Effector memory CD4-positive, alpha-beta T cell (primary cell): ENCODE measurements at places on chromosomes 13 and 19.

GRCh38 chr13:100182900-100183490 is 94.1 kb downstream of the PCCA start:
- no peak for DNase-seq

DNA sequence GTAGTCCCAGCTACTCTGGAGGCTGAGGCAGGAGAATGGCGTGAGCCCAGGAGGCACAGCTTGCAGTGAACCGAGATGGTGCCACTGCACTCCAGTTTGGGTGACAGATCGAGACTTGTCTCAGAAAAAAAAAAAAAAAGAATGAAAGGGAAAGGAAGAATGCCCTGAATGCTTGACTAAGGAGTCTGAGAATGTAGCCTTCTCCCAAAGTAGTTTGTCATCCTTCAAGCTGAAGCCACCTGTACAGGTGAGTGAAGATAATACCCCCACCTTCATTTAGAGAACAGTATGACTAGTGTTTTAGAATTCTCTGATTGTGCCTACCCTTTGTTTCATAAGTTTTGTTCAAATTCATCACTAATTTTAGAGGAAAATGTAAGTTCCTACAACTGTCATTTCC is 5.9 kb downstream of the RCBTB1 start:
- DNase-seq: no peak

- DNase-seq: no peak
Observed at GRCh38 chr13:40355126-40355724, 311.2 kb downstream of the FOXO1 start.

DNA sequence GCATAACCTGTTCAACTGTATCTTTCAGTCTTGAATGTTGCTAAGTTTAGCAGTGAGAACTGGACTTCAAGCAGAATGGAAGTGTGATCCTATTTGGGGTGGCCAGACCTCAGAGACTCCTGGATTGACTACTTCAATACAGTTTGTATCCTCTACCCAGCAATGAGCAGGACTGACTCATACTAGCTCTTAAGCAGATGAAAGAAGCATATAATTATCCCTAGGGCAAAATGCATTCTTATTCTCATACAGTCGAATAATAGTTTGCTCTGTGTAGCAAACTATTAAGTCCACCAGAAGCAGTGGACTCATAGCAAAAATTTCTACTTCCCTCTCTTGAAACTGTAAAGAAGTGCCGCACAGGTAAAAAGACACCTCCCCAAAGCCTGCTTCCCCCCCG is 46.4 kb upstream of the FAM216B start:
- DNase-seq: no peak

DNA sequence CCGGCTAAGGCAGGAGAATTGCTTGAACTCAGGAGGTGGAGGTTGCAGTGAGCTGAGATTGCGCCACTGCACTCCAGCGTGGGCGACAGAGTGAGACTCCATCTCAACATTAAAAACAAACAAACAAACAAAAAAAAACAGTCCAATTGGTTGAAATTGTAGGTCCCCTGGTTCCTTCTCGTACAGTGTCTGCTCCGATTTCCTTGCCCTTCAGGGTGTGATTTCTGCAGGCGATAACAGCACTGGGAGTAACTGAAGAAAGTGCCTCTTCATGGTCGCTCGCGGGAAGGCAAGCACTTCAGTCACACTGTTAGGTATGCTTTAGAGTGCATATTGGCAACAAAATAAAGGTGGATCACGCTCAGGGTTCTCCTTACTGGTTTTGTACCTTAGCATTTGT is 39.7 kb downstream of the TPT1 start:
- DNase-seq: no peak

- no peak for DNase-seq
Observed at GRCh38 chr13:36006894-36007675, 124.1 kb downstream of the DCLK1 start.

DNA sequence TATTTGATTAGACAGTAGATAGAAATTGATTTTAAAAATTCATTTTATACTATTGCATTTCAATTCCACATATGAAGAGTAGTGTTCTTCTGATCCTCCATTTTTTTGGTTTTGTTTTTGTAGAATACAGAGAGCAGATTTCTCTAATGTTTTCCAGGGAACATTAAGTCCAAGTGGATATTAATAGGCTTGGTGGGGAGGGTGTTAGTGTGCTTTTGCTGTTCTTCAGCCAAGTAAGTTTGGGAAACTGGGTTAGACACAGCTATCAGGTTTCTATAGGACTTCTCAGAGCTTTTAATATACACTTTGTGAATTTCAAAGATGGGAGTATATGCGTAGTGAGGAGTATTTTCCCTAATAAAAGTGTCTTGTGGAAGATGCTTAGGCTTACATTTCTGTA is 21.8 kb downstream of the NAA16 start:
- no peak for DNase-seq

DNA sequence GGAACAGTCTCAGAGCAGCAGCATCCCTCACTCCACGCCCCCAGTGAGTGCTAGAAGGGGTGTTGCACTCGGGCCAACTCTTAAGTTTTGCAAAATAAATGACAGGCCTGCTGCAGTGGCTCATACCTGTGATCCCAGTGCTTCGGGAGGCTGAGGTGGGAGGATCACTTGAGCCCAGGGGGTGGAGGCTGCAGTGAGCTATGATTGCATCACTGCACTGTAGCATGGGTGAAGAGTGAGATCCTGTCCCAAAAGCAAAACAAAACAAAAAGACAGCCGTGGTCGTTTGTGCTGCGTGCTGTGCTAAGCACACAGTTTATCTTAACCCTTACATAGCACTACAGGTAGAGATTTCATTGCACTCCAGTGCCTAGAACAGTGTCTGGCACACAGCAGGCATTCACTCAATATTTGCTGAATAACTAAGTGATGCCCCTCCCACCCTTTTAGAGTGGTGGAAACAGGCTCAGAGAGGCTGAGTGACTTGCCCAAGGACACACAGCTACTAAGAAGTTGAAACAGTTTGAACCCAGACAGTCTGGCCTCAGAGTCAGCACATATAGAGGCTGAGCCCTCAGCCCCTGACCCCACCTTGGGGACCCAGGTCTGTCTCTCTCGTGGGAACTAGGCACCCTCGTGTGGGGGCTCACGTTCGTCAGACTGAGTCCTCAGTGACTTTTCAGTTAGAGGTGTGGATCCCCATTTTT is 18.3 kb downstream of the KCNC3 start:
- DNase-seq: no peak

DNA sequence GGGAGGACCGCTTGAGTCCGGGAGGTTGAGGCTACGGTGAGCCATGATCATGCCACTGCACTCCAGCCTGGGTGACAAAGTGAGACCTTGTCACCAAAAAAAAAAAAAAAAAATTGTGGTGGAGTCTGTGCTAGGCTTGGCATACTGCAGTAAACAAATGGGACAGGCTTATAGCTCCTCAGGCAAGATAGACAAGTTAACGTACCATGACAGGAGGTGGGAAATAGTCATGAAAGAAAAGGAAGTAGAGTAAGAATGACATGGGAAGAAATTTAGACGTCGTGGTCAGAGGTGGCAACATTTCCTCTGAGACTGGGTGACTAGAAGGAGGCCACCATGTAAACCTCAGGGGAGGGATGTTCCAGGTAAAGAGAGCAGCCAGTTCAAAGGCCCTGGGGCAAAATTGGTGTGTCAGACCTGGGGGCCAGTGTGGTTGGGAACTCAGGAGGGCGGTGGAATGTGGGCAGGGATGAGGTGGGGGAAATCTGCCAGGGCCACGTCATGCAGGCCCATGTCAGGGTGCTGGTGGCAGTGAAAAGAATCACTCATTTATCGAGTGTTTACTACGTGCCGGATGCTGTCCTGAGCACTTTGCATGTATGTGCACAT is 5.6 kb downstream of the SNRPA start:
- DNase-seq: peak; percentile 37

- DNase-seq: no peak
Observed at GRCh38 chr19:292951-293350, 1.7 kb upstream of the PLPP2 start.

GRCh38 chr13:73040968-73041596 is 17.7 kb upstream of the KLF5 start:
- no peak for DNase-seq

DNA sequence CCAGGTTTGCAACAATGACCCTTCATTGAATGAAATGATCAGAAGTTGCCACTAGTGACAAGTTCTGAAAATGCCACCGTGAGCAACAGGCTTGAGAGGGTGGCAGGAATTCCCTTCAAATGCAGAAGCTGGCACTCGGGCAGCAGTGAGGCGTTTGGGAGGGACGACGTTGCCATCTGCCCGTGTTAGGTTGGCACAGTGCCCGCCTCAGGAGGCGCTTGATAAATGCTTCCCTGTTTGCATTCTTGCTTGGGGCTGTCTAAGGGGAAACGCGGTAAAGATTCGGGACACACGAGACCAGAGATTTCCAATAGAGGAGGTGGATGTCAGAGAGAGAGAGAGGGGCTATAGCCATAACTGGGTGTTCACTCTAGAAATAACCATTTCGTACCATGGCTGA is 101.9 kb downstream of the TEX29 start:
- no peak for DNase-seq

- no peak for DNase-seq
Observed at GRCh38 chr19:48560095-48560530, 8.1 kb downstream of the SULT2B1 start.

DNA sequence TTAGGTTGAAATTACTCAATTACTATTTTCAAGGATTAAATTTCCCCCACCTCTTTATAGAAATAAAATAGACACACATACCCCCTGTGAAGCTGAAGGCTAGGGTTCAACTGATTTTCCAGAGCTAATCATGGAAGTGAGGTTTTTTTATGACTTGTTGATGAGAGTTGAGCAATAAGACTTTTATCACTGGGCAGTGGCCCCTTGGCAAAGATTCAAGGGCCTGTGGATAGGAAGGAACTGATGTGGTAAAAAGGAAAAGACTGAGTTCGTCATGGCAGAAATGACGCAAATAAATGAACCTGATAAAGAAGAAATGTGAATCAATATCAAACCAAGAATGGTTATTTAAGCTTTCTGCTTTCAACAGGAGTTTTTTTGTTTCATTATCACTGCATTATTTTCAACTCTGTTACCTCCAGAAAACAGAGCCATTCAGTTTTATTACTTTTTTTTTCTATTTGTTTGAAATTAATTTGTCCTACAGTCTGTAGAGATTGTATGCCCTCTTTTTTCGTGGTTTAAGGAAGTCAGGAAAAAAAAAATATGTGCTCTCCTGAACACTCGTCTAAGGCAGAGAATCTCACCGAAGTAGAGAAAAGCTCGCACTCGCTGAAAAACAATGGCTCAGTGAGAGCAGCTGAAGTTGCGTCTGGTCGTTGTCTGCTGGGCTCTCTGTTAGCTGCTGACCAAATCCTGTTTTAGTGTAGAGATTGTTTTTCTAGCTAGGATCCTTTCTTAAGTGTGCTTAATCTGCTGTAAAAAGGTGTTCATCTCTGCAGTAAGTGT is 38.9 kb downstream of the STOML3 start:
- DNase-seq: no peak

GRCh38 chr19:35592226-35592625 is 6.3 kb downstream of the PMIS2 start:
- DNase-seq: no peak

DNA sequence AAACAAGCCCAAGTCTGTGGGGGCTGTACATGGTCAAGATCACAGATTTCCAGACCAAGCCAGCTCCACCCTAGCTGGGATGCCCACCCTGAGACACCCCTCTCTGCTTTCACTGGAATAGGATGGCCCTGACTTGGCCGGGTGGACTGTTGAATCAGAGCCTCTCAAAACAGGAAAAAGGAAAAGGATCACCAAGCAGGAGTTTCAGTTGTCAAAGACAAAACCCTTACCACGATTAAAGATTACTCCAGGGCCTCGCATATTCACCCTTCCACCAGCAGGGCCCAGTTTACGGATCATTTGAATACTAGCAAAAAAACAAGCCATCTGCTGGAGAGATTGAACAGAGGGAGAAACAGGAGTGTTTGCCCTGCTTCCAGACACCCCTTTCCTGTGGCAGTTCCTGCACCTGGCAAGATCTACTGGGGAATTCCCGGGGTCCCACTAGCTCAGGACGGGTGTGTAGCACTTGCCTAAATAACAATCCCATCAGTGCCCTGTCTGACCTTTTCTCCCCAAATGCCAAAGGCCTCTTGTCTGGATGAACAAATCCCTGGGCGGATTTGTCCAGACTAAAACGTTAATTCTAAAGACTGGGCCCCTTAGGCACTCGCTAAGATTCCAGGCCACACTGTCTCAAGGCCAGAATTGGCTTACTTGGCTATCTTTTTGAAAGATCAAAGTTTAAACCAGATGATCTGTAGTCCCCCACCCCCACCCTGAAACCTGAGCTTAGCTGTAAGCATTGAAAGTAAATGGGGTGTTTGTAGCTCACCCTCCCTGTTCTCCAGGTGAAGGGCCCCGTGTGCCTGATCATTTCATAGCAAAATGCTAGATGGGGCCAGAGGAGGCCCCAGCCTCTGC is 38.4 kb downstream of the ACTN4 start:
- peak; percentile 20 for DNase-seq
